ENCODE measurements at places on chromosomes 3 and 15.

DNA sequence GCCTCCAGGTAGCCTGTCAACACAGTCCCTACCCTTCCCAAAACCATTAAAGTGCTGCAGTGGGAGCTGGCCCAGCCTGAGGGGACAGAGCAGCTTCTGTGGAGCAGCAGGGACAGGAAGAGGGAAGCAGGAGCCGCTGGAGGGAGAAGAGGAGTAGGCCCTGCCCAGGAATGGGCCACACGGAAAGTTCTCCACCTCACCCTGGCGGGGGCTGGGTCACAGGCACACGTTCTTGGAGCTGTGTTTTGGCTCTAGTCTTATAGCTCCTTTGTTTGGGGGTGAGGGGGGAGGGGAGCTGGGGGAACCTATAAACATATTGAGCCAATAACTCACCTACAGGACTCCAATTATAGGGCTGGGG lies 508.6 kb downstream of the SHQ1 start:
- DNase-seq, result no peak

GRCh38 chr3:105773291-105773690 lies 95.5 kb downstream of the CBLB start:
- DNase-seq, result no peak

- DNase-seq, result no peak
These were observed 57.6 kb upstream of the ABHD10 start for GRCh38 chr3:111921181-111921580.

DNA sequence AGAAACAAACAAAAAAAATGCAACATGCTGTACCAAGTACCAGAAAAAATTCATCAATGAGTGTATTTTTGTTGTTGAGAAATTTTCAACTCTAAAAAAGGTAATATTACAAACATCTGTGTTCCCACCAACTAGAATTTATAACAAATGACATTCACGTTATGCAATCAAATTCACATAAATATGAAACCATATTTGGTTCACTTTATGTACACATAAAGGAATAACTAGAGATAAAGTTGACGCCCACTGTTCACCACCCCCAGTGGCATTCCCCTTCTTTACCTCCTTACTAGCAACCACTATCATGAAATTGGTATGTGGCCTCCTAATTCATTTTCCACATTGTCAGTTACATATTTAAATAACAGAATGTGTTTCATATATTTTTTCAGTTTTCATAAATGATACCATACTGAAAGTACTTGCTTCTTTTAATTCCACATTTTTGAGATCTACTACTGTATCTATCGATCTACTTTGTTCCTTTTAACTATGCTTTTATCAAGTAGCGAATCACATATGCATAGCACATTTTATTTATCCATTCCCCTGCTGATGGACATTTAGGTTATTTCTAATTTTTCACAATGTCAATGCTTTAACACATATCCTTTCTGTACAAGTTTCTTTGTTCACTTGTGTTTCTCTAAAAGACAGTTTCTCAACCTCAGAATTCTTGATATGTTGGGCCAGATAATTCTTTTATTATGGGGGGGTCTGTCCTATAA lies 34.5 kb downstream of the TBC1D5 start:
- no peak for DNase-seq

DNA sequence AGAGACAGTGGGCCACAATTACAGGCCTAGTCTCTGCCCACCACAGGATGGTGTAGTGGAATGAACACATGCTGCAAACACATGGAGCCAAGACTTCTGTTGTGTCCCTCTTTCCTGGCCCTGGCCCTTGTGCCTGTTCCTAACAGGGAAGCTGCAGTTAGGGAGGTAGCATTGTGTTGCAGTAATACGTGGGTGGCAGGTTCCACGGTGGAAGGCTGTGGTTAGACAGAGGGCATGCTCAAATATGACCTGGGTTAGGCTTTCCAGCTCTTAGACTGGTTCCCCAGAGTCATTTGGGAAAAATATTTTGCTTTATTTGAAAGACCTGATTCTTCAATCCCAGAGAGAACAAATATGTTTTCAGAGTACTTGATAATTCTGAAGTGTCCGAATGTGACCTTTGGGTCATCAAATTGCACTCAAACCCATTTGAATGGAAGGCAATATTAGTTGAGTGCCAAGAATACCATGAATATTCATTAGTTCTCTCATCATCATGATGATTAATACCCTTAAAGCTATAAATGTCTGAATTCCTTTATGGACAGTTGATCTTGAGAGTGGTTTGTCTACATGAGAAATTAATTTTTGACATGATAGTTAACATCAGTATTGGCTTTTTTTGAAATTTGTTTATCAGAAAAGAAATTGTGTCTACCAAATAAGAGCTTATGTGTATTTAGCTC lies 28.5 kb downstream of the PLAAT1 start:
- no peak for DNase-seq

- DNase-seq, result no peak
These were observed 305.1 kb upstream of the KCNH8 start for GRCh38 chr3:18843188-18843587.

DNA sequence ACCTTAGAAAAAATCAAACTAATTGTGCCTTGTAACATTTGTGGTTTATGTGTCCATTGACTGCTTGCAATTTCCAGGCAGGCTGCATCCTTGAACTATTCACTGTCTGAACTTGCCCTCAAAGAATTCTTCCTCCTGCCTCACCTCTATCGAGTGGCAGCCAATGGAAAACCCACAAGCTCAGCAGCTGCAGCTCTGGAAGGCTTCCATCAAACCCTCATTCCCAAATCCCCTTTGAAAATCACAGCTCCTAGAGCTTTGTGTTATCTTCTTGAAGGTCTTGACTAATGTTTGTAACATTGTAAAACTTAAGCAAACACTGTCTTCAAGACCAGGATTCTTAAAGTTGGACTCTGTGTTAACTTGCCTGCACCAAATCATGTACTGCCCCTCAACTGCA lies 81.1 kb downstream of the FILIP1L start:
- no peak for DNase-seq
